Mucosa of gallbladder (tissue), 1 donor: ENCODE measurements at places on chromosomes 1 and 21. TPM values are rescaled to one million over a fixed set of nuclear protein-coding genes. Genes with fewer than 3 reads are reported as not detected.

HHAT gene
- total RNA-seq = 14.4 TPM

DNA sequence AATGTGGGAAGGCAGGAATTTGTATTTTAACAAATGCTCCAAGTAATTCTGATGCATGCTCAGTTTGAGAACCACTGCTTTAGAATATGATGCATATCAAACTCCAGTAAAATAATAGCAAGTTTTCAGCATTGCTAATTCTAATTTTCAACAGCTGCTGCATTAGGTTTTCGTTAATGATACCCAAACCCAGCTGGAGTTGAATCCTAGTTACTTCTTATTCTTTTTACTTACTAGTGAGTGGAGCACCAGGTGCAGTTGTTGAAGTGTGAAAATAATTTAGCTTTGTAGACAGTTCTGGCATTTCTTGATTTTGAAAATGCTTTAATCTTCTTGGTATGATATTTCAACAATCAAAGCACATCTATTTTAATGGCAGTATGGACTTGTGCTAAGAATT, 138.5 kb downstream of the HS2ST1 start:
- no peak for DNase-seq

GRCh38 chr1:233394860-233395717, 67.6 kb downstream of the MAP3K21 start:
- peak; percentile 30 for DNase-seq

DNA sequence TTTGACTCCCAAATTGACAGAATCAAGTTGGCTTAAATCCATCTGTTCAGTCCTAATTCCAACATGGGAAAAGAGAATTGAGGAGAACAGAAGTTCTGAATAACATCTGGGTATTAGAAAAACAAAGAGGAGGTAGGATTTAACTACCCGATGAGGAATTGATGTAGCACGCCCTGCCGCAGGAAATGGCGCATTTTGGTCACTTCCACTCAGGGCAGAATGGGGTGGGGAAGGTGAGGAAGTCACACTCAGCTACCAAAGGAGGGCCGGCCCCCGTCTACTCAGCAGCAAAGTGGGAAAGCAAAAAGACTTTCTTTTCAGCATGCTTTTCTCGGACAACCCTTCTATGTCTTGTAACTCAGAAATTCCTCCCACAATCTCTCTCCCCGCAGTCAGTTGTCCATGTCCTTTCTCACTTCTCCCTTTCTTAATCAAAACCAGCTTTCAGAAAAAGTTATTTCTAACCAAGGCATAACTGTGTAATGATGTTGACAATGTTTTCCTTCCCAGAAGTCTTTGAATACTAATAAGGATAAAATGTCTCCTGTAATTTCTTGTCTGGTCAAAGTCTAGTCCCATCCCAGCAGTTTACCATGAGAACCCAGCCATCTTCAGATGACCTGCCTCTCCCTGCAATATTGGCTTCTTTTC, 60.5 kb upstream of the SIPA1L2 start:
- DNase-seq = no peak

DNA sequence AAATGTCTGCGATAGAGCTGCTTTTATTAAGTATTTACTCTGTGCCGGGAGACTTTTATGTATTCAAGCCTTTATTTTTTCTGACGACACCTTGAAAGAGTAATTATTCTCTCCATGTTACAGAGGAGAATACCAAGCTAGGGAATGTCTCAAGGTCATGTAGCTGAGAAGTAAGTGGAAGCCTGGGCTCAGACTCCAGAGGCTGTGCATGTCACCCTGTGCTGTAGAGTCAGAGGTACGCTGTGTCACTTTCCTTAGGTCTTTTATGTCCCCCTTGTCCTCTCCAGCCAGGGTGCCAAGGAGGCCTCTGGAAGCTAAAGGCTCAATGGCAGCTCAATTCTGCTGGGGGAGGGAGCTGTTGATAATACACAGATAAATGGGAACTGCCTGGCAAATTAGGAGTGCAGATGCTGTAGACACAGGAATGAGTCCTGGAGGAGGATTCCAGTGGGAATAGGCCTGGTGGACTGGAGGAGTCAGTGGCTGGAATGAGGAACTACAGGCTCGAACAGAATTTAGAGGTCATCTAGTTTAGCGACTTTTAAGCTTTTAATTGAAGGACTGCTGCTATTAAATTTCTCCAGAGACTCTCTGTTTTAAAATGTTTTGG, 9.3 kb upstream of the IL19 start:
- DNase-seq = no peak

DNA sequence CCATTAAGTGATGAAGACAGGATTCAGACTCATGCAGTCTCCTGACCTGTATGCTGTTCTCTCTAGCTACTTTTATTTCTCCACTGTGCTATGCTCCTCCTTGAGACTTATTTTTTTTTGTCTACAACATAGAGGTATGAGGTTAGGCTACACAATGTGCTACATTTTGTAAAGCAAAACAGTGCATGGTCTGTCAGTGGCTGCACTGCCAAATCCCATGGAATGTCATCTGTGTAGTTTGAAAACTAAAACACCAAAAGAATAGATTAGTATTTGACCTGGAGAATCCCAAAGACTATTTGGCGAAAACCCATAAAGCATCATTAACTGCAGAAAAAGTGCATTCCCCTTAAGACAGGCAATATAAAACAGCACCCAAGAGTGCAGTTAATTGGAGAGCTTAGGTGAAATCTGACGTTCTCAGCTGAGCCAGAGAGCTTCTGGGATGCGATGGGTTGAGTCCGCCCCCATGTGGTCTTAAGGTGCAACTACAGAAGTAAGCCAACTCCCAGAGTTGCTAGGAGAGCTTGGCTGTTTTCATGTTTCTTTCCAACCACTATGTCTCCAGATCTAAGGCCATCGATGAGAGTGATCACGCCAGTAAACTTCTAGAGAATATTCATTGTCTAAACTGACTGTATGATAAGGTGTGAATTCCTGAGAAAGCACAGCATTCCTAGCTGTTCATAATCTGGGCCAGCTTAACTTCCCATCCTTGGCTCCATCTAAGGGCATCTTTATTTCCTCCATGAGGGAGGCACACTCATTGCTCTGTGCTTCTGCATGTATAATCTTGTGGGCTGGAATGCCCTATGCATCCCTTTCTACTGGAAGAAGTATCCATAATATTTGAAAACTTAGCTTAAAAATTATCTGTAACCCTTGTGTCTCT, 20.7 kb upstream of the CYP2J2 start:
- peak; percentile 67 for DNase-seq

PPIAL4G gene
- 0.09 TPM for total RNA-seq

HRNR gene
- total RNA-seq = not detected

GRCh38 chr1:209086486-209087192, 496.9 kb upstream of the CAMK1G start:
- no peak for DNase-seq

- no peak for DNase-seq
These were observed 216.5 kb upstream of the VAMP3 start for GRCh38 chr1:7554385-7555235.

C1orf56 gene
- total RNA-seq = 12.5 TPM
